ENCODE measurements at places on chromosomes 13 and 19. TPM values are rescaled to one million over a fixed set of nuclear protein-coding genes. Genes with fewer than 3 reads are reported as not detected.
A peak's percentile ranks its signal among the peaks of the same experiment; 100 is the strongest.

Gene ZNF528
- 14.9 TPM for total RNA-seq

DNA sequence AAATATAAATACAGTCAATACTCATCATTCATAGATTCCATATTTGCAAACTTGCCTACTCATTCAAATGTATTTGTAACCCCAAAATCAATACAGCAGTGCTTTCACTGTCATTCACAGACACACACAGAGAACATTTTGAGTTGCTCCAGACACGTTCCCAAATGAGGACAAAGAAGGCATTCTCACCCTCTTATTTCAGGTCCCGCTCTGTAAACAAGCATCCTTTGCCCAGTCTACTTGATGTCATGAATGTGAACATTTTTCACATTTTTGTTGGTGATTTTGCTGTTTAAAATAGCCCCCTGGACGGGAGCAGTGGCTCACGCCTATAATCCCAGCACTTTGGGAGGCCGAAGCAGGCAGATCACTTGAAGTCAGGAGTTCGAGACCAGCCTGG, 15.5 kb downstream of the C19orf47 start:
- no peaks in the 10 kb centered on the region for H3K27me3 ChIP-seq
- no peak overlapping the region for H3K4me3 ChIP-seq
- H3K36me3 ChIP-seq = peaks cover 18% of the 10 kb centered on the region
- no peak for DNase-seq
- H3K27ac ChIP-seq = no peak overlapping the region

DNA sequence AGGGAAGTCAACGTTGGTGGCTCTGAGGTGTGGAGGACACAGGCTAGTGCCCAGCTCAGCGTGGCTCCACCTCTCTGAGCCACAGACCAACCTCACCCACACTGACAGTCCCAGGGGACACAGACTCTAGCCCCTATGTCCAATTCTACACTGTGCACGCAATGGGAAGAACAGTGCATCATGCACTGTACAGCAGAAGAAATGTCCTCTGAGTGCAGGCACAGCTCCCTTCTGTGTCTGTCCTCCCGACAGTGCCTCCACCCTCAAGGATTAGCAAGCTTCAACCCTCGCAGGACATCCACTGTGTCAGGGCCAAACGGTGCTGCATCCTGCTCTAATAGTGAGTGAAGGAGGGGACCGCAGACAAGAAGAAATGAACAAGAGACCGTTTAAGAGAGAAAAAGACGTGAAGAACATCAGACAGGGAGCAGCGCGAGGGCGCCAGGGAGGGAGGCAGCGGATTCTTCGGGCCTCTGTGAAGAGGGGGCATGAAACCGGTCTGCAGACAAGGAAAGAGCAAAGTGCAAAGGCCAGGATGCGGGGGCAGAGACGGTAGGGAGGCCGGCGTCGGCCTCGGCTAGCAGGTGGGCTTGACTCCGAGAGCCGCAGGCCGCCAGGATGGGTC, 681 bp downstream of the ZNF837 start:
- no peaks in the 10 kb centered on the region for H3K36me3 ChIP-seq
- H3K4me3 ChIP-seq = peak overlapping the region; percentile 88
- no peaks in the 10 kb centered on the region for H3K27me3 ChIP-seq
- peak overlapping the region; percentile 76 for H3K27ac ChIP-seq
- DNase-seq = peak; percentile 55

- no peaks in the 10 kb centered on the region for H3K27me3 ChIP-seq
- peaks cover 20% of the 10 kb centered on the region for H3K4me1 ChIP-seq
Measured at GRCh38 chr13:110347535-110348308, 40.6 kb downstream of the COL4A2 start.

DNA sequence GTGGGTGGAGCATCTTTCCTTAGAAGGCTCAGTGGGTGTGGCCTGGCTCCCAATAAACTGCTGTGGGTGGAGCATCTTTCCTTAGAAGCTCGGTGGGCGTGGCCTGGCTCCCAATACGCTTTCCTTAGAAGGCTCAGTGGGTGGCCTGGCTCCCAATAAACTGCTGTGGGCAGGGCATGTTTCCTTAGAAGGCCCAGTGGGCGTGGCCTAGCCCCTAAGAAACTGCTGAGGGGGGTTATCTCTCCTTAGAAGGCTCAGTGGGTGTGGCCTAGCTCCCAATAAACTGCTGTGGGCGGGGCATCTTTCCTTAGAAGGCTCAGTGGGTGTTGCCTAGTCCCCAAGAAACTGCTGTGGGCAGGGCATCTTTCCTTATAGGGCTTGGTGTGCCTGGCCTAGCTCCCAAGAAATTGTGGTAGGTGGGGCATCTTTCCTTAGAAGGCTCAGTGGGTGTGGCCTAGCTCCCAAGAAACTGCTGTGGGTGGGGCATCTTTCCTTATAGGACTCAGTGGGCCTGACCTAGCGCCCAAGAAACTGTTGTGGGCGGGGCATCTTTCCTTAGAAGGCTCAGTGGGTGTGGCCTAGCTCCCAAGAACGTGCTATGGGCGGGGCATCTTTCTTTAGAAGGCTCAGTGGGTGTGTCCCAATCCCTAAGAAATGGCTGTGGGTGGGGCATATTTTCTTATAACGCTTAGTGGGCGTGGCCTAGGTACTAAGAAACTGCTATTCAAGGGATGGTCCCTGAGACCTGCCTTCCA, 10.3 kb downstream of the HSH2D start:
- H3K36me3 ChIP-seq = no peaks in the 10 kb centered on the region
- no peak overlapping the region for H3K27ac ChIP-seq
- no peak overlapping the region for H3K4me3 ChIP-seq
- 0 out of 2 replicates have a peak, but pooled peaks cover 7% of the 10 kb centered on the region for H3K27me3 ChIP-seq
- DNase-seq = peak; percentile 14

- H3K4me3 ChIP-seq = no peak overlapping the region
- peaks cover 4% of the 10 kb centered on the region for H3K27me3 ChIP-seq
Measured at GRCh38 chr19:27972291-27973040, 1240.5 kb downstream of the UQCRFS1 start.

DNA sequence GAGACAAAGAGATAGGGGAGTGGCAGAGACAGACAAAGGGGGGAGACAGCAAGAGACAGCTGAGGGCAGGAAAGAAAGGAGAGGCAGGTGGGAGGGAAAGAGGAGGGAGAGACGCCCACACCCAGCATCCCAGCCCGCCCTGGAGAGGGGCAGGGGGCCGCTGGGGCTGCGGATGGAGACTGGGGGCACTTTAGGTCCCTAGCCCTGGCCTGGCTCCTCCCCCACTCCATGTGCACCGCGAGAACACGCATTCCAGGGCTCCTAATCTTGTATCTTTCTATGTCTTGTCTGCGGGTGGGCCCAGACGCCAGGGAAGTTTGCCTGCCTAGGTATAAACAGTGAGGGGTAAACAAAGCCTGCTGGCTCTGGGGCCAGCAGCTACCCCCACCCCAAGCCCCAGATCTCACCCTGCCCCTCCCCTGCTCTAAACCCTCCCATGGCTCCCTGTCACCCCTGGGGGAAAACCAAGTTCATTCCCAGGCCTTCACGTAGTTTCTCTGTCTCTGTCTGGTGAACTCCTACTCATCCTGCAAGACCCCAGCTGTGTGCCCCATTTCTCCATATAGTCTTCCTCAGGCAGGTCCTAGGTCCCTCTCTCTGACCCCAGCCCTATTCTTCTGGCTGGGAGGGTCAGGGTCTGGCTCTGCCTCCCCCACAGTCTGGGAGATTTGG, 5.7 kb downstream of the TLE5 start:
- H3K4me3 ChIP-seq = no peak overlapping the region
- no peaks in the 10 kb centered on the region for H3K27me3 ChIP-seq
- no peak overlapping the region for H3K27ac ChIP-seq
- H3K4me1 ChIP-seq = no peaks in the 10 kb centered on the region

Gene SLAIN1
- total RNA-seq = not detected

Gene ZNF358
- total RNA-seq = 51.1 TPM

Gene CDC16
- 70.7 TPM for total RNA-seq

Gene WTIP
- 35.2 TPM for total RNA-seq

- no peak overlapping the region for H3K27ac ChIP-seq
- no peaks in the 10 kb centered on the region for H3K27me3 ChIP-seq
- no peak overlapping the region for H3K4me3 ChIP-seq
Measured at GRCh38 chr13:65915195-65915594, 1314.9 kb downstream of the PCDH9 start.

- DNase-seq = peak; percentile 18
- no peak overlapping the region for H3K4me3 ChIP-seq
- peaks cover 25% of the 10 kb centered on the region for H3K4me1 ChIP-seq
- H3K27ac ChIP-seq = no peak overlapping the region
Measured at GRCh38 chr13:100129605-100130004, 40.7 kb downstream of the PCCA start.

Gene ZNF554
- total RNA-seq = 3.0 TPM

DNA sequence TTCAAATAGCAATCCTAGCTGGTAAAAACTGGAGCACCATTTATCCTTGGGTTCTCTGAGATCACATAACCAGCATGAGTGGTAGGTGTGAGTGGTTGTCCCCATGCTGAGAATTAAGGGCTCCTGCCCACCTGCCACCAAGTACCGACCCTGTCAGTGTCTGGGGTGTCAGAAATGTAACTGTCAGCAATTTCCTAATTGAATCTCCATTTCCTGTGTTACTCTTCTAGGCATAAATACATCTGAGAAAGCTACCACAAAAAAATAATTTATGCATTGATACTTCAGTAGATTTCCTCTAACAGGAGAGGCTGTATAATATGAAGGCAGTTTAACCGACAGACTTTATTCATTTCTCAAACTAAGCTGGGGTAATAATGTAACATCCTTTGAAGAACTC, 25.1 kb downstream of the CPB2 start:
- DNase-seq = no peak
- H3K36me3 ChIP-seq = no peaks in the 10 kb centered on the region
- H3K27me3 ChIP-seq = no peaks in the 10 kb centered on the region

- H3K4me1 ChIP-seq = peaks cover 7% of the 10 kb centered on the region
- H3K27ac ChIP-seq = no peak overlapping the region
- no peak overlapping the region for H3K4me3 ChIP-seq
- no peaks in the 10 kb centered on the region for H3K36me3 ChIP-seq
- no peaks in the 10 kb centered on the region for H3K27me3 ChIP-seq
Measured at GRCh38 chr19:49116544-49116943, 2.4 kb downstream of the LIN7B start.

Gene CD37
- not detected for total RNA-seq

Gene CD79A
- not detected for total RNA-seq

GRCh38 chr19:4012092-4012974, 4.8 kb downstream of the PIAS4 start:
- H3K27me3 ChIP-seq = no peaks in the 10 kb centered on the region
- peaks cover 14% of the 10 kb centered on the region for H3K4me1 ChIP-seq
- no peak for DNase-seq
- no peak overlapping the region for H3K27ac ChIP-seq
- no peaks in the 10 kb centered on the region for H3K36me3 ChIP-seq
